ENCODE measurements at places on chromosomes 12 and 14.

- no peak for DNase-seq
These were observed 587 bp downstream of the DLK1 start for GRCh38 chr14:100727086-100727872.

DNA sequence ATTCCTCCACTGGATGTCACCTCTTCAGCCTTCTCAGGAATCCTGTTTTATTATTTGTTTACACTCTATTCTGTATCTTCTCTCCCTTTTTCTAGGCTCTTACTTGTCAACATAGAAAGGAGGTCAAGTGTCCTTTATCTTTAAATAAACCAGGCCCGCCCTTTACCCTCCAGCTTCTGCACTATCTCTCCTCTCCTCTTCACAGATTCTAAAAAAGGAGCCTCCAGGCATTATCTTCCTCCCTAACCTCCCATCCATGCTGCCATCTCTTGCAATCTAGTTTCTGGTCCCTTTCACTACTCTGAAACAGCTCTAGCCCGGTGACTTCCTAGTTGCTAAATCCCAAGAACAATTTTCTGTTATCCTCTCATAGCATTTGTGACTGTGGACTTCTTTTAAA lies 24.1 kb upstream of the ARID2 start:
- no peak for DNase-seq

DNA sequence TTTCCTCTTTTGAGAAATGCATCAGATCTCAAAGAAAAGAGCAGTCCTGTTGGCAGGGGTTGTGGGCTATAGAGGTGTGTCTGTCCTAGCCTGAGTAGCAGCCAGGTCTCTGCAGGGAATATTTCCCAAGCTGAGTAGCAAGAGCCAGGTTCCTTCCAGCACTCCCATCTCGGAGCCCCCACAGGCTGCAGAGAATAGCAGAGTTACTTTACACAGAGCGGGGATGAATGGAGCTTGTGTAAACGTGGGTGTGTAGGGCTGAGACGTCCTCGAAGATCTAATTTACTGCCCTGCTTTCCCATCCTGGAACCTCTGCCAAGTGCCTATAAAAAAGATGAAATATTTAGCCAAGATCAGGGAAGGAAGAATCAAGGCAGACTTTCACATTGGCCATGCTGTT lies 156.6 kb downstream of the TSPAN9 start:
- DNase-seq, result no peak

DNA sequence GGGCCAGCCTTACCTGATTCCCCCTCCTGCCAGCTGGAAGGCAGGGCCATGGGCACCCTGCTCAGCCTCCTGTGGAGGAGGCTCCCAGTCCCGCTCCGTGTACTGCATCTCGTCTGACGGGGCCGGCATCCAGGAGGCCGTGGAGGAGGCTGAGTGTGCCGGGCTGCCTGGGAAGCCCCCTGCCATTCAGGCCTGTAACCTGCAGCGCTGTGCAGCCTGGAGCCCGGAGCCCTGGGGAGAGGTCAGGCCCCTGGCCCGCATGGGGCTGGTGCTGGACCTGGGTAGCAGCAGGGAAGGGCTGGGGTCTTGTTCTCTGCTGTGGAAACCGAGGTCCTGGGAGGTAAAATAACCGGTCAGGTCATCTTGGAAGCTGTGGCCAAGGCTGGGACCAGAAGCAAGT lies 16.4 kb downstream of the PAPLN start:
- no peak for DNase-seq

DNA sequence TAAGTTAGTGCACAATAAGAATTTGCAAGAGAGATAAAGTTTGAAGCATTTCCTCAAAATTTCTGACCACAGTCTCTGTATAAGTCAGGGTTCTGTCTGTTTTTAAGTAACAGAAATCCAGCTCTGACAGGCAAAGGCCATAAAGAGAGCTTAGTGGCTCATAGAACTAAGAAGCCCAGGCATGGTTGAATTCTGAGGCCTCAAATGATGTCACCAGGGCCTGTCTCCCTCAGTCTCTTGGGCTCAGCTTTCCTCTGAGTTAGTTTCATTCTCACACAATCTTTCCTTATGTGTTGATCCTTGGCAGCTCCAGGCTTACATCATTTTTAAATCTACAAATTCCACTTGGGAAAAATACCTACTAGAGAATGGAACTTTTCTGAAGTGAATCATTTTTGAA lies 173.4 kb upstream of the ATP2B1 start:
- DNase-seq, result no peak

GRCh38 chr14:96597680-96598079 lies 95.5 kb downstream of the PAPOLA start:
- no peak for DNase-seq

GRCh38 chr14:79586416-79586815 lies 624.9 kb downstream of the DIO2 start:
- DNase-seq, result no peak

GRCh38 chr14:80059041-80059440 lies 152.3 kb downstream of the DIO2 start:
- DNase-seq, result no peak

DNA sequence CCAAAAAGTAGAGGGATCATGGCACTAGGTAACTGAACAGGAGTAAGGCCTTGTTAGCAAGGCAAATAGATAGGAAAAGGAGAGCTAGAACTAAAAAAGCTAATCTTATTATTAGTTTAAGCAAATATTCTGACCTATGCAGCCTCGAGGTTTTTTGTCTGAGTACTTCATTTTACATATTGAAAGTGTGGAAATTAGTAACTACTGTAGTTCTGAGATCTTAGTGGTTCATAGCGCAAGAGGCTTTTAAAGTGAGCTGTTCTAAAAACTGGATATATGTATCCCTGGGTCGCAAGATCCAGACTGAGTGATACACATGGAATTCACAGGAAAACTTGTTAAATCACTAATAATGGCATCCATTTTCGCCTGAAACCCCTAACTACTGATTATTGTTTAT lies 411.0 kb upstream of the SOX5 start:
- DNase-seq, result no peak

- DNase-seq, result no peak
These were observed 16.2 kb downstream of the CCDC62 start for GRCh38 chr12:122790393-122791075.

DNA sequence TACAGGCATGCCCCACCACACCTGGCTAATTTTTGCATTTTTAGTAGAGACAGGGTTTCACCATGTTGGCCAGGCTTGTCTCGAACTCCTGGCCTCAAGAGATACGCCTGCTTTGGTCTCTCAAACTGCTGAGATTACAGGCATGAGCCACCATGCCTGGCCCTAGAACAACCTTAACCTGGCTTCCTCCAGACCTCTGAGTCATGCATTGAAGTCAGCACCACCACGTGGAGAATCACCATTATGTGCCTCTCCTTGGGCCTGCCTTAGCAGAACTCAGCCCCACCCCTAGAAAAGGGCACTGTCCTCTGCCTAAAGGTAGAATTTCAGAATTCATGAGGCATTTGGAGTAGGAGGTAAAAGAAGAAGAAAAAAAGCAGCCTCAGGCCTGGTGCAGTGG lies 49.0 kb downstream of the LIMA1 start:
- DNase-seq, result no peak

GRCh38 chr14:29097476-29097875 lies 330.9 kb downstream of the FOXG1 start:
- no peak for DNase-seq

- DNase-seq, result no peak
These were observed 72.9 kb downstream of the PRIMA1 start for GRCh38 chr14:93715279-93715927.

- no peak for DNase-seq
These were observed 27.7 kb downstream of the DUSP16 start for GRCh38 chr12:12534975-12535374.

DNA sequence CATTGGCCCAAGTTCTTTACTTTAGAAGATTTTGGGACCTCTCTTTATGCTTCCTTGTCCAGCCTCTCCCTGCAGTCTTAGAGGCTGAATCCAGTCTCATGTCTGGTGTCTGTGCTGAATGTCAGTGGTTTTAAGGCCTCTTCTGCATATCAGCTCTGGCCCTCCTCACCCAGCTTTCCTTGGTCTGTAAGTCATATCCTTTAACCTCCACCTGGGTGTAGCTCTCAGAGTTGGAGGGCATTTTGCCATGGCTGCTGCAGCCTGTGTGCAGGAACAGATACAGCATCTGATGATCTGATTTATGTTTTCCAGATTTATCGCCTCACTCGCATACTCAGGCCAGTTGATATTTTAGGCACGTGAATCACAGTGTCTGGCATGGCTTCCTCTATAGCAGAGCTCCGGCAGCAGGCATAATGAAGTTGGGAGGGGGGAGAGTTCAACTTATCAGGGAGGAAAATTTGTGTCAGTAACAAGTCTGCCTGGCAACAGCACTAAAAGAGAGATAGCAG lies 335.0 kb downstream of the PCNX1 start:
- DNase-seq, result no peak

- no peak for DNase-seq
These were observed 9.9 kb downstream of the SSPN start for GRCh38 chr12:26205298-26205697.

DNA sequence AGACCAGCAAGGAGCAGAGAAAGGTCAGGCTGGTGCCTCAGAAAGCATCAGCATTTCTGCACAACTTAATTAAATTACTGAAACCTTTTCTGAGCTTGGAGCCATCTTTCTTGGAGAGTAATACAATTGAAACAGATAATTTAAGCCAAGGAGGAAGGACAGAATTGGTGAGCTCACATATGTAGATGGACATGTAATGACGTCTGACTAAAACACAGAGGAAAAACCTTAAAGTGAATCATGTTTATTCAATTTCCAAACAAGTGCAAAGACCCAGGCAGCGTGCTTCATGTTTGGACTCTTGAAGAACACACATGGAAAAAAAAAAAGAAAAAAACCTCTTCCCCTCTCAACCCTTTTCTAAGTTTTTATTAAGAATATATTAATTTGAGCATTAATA lies 19.0 kb downstream of the SUSD6 start:
- no peak for DNase-seq

DNA sequence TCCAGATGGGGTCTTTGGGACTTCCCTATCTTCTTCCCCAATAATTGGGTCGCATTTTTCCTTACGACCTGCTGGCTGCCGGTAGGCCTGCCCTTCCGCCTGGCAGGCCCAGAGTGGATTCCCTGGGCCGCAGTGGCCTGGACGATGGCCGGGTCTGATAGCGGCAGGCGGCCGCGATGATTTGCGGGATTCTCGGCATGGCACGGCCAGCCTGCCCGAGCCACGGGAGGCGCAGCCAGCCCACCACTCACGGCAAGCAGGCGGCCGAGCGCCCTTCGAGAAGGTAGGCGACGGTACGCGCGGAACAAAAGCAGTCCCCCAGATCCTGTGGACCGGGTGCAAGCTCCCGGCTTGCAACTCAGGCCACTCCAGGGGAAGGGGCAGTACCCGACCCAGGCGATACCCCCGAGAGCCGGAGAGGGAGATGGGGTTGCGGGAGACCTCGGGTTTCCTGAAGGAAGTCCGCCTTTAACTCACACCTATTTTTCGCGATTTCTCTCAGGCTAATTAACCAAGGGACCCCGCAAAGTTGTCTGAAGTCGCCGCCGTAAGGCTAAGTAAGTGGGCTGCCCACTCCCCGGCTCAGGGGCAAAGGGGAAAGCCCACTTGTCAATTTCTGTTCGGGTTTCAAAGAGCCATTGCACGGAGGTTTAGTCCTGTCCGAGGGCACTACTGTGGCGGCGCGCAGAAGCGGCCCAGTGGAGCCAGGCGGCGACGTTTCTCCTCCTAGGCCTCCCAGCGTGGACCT lies 1.4 kb upstream of the GSC start:
- DNase-seq, result no peak

GRCh38 chr12:11879306-11879705 lies 191.4 kb upstream of the BCL2L14 start:
- DNase-seq, result no peak

DNA sequence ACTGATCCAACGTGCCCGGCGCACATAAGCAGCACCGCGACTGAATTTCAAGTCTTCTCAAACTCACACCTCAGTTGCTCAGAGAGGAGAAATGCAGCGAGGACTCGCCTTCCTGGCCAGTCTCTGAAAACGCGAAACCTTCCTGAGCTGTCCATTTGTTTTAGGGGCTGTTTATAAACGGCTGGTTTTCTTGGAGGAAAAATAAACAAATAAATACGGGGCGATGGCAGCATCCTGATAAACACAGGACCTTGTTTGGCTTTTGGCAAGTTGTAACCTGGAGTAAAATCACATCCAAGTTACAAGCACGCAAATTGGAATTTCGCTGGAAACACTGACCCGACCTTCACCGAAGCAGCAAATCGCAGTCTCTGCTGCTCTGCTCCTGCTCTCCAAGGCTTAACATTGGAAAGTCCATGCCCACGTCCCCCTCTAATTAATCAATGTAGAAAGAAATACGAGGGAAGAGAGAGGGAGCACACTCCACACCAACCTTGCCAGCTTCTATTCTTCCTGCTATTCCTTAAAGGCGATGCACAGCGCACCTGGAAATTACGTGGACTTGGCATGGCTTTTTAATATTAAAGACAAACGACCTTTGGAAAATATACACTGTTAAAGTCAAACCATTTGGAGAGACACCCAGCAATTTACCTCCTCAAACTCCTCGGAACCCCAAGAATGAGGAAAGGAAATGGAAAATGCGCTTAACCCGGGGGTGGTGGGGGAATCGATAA lies 248.8 kb downstream of the APAF1 start:
- DNase-seq, result no peak

DNA sequence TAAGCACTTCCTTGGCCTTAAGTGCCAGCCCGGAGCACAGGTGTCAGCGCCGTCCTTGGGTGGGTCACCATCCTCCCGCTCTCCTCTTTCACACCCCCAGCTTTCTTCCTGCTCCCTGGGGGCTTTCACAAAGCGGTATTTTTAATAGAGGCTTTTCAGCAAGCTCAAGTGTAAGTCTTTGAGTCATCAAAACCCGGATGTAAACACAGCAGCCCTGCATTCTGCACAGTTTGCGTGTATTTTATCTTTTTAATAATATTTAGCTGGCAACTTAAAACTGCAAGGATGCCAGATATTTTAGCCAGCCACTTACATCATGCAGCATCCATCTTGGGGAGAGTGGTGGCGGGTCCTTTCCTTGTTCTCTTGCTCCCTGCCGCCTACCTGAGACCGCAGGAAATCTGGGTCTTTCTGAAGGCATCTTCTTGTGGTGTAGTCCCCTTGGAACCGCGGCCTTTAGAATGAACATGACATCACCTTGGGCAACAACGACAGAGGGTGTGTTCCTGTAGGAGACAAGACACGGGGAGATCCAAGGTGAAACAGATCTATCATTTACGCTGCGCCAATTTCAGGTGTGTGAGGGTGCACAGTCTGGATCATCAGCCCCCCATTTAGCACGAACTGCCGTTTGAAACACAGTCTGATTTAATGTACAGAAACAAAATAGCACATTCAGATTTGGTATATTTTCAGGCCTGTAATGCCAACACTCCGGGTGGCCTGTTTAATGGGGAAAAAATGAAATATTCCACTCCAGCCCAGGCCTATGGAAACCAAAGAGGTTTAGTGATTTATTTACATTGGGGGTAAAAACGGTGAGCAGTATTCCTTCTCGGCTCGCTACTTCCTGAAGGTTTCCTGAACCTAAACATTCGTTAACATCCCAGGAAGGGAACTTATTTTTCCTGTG lies 12.5 kb upstream of the IRF2BPL start:
- no peak for DNase-seq

GRCh38 chr12:32533971-32534590 lies 134.7 kb downstream of the FGD4 start:
- no peak for DNase-seq

DNA sequence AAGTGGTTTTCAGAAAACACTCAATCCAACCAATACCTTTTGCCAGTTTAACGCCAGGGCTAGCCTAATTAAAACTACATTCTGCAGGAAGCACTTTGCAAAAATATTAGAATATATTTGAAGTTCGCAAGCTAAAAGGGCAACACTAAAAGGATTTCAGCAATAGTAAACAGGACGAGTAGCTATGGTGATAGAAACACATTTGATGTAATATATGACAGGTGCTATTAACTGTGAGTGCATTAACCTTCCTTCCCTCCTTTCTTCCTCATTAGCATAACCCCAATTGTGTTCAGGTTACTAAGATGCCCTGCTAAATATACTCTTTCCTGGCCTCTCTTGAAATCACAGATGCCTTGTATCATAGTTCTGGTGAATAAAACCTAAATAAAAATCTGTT lies 85.6 kb upstream of the TMCC3 start:
- no peak for DNase-seq
